ENCODE measurements at places on chromosomes 2 and 18. TPM values are rescaled to one million over a fixed set of nuclear protein-coding genes. Genes with fewer than 3 reads are reported as not detected.

DNA sequence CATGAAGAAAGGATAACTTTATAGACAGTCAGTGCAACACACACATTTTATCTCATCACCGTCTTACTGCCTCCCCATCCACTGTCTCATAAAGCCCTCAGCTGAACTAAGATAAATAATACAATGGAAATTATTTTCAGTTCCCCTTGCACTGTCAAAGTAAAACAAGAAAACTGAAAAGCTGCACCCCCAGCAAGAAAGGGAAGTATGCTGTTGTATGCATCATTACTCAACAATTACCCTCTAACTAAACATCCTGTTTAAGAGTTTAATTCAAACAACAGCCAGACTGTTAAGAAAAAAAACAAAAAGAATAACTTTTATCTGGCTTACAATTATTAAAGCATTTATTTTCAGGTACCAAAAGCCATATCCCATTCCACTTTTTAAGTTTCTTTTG is 25.0 kb downstream of the MPPE1 start:
- DNase-seq: no peak
- H3K4me3 ChIP-seq: no peak overlapping the region
- peaks cover 5% of the 10 kb centered on the region for H3K36me3 ChIP-seq
- 0 out of 2 replicates have a peak, but pooled peaks cover 2% of the 10 kb centered on the region for H3K4me1 ChIP-seq

- DNase-seq: no peak
- no peak overlapping the region for H3K4me3 ChIP-seq
- peaks cover under 1% of the 10 kb centered on the region for H3K4me1 ChIP-seq
Measured at GRCh38 chr2:216683846-216684245, 11.5 kb downstream of the IGFBP5 start.

DNA sequence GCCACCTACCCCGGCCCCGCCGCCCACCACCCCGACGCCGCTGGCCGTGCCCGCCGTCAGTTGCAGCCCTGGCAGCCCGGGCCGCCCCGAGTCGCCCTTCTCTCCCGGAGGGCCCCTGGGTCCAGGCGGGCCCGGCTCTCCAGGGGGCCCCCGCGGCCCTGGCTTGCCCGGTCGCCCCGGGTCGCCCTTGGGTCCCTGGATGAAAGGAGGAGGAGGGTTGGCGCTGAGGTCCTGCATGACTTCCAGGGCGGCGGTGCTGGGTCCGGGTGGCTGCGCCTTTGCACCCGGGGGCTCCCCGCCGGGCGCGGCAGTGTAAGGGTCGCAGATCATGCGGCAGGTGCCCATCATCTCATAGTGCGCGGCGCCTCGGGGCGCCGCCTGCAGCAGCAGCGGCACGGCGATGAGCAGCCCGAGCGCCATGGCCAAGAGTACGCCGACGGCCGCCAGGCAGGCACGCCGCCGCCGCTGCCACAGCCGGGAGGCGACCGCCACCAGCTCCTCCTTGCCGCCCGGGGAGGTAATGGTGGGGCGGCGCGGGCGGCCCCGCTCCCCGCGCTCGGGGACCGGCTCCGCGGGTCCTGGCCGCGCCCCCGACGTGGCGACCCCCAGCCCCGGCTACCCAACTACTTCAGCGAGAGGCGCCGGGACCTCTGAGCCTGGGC is 570 bp downstream of the C1QL2 start:
- H3K27ac ChIP-seq: no peak overlapping the region
- H3K36me3 ChIP-seq: peaks cover 10% of the 10 kb centered on the region
- DNase-seq: peak; percentile 58
- H3K27me3 ChIP-seq: peaks cover 41% of the 10 kb centered on the region

DNA sequence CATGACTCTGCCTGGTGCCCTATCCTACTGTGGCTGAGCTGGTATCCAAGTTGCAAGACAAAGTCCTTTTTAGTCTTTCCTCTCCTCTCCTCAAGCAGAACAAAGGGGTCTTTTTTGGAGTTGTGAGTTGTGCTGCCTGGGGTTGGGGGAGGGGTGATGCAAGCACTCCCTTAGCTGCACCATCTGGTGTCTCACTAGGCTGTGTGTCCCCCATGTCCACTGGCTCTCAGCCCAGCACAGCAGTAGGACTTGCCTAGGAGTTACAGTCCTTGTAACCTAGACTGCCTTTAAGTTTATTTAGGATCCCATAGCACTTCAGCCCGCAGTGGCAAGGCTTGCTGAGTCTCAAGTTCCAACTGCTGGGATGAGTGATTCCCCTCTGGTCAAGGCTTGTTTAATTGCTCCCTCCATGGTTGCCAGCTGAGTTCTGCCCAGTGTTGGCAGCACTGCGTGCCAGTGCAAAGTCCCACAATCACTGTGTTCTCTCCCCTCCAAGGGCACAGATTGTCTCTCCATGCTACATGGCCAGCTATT is 13.2 kb upstream of the ILKAP start:
- H3K4me3 ChIP-seq: no peak overlapping the region
- no peaks in the 10 kb centered on the region for H3K27me3 ChIP-seq
- H3K4me1 ChIP-seq: peaks cover 3% of the 10 kb centered on the region
- no peak overlapping the region for H3K27ac ChIP-seq

DNA sequence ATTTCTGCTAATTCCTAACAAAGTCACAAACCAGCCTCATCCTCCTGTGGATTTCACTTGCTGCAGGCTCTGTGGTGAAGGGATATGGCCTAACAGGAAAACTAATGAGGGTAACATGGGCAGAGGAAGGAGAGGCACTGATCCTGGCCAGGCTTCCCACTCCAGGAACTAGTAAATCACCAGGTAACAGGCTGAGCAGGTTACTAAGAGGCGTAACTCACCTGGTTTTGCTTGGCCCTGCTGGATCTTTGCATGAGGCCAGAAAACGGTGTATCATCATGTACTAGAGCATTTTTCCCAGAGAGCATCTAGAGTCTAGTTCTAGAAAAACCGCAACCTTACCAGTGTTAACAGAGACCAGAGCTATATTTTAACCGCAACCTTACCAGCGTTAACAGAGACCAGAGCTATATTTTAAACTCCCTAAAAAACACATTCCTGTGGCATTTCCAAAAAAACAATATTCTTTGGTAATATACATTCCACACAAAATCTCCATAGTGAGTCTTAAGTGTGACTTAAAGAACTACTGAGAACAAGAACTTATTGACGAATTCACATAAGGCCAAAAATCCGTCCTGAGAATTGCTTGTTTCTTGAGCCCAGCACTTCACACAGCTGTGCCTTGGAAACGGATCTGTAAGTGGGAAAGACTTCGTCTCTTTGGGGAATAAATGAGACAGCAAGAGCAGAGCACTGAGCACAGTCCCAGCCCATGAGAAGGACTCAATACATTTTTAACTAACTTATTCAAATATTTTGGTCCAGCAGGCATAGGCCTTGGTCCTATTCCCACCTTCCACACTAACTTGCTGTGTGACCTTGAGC is 43.4 kb downstream of the DPP4 start:
- H3K27ac ChIP-seq: no peak overlapping the region
- H3K4me1 ChIP-seq: no peaks in the 10 kb centered on the region
- H3K4me3 ChIP-seq: no peak overlapping the region
- DNase-seq: no peak
- no peaks in the 10 kb centered on the region for H3K36me3 ChIP-seq

The DPP4 gene
- total RNA-seq: 3.3 TPM

DNA sequence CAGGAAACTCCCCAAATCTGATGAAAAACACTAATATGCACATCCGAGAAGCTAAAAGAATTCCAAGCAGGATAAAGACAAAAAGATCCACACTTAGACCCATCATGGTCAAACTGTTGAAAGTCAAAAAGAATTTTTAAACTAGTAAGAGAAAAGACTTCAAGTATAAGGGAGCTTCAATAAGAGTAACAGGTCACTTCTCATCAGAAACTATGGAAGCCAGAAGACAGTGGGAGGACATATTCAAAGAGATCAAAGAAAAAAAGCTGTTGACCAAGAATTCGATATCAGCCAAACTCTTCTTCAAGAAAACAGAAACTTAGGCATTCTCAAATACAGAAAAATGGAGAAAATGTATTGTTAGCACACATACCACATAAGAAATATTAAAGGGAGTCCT is 50.4 kb downstream of the ZC3H8 start:
- H3K4me3 ChIP-seq: no peak overlapping the region
- H3K4me1 ChIP-seq: no peaks in the 10 kb centered on the region

DNA sequence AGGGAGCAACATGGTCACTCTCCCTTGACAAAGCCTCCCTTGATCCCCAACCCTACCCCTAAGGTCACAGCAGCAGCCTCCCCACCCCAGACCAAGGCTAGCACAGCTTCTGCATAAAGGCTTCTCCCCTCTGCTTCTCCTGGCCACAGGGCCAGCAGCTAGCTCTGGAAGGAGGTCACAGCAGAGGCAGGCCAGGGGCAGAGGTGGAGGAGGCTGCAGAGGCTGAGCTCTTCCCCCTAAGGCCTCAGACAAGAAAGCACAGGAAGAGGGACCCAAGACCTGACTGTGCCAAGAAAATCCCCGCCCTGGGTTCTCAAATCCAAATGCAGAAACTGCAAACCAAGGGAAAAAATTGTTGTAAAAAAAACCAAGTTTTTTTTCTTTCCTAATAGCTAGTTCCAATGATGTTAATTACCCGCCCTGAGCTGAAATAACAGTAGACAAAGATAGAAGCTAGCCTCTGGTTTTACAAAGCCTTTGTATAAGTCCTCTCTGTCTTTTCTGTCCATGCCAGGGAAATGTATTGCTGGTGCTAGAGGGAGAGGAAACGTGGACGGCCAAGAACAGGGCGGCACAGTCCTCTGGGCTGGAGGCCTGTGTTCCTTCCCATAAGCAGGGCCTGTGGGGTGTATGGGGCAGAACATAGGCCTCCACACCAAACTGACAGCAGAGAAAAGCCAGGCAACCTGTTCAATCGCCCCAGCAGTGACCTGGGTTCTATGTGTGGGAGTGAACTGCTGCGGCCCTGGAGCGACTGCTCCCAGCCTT is 79.5 kb downstream of the POLR1A start:
- H3K36me3 ChIP-seq: peaks cover 49% of the 10 kb centered on the region
- no peak overlapping the region for H3K4me3 ChIP-seq
- H3K27ac ChIP-seq: no peak overlapping the region
- no peaks in the 10 kb centered on the region for H3K27me3 ChIP-seq

DNA sequence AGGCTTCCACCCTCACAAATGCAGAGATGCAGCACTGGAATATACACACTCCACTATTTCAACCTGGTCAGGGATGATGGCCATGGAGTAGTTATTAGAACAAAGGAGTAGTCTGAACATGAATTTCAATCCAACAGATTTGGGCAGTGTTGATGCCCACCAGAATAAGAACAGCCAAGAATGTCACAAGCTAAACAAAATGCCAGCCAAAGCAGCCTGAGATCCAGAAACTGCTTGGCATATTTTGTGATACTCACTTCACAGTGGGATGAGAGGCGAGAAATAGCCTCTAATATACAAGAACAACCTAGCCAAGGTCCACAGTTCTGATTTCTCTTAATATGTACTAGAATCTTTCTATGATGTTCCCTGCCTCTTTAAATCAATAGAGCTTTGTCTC is 58.6 kb upstream of the KLF7 start:
- no peaks in the 10 kb centered on the region for H3K36me3 ChIP-seq
- no peak for DNase-seq
- H3K27me3 ChIP-seq: no peaks in the 10 kb centered on the region
- no peak overlapping the region for H3K27ac ChIP-seq

GRCh38 chr2:42060718-42061619 is 13.1 kb downstream of the PKDCC start:
- no peaks in the 10 kb centered on the region for H3K27me3 ChIP-seq
- H3K4me1 ChIP-seq: no peaks in the 10 kb centered on the region
- H3K4me3 ChIP-seq: no peak overlapping the region
- no peak overlapping the region for H3K27ac ChIP-seq

The ATG16L1 gene
- total RNA-seq: 31.0 TPM

DNA sequence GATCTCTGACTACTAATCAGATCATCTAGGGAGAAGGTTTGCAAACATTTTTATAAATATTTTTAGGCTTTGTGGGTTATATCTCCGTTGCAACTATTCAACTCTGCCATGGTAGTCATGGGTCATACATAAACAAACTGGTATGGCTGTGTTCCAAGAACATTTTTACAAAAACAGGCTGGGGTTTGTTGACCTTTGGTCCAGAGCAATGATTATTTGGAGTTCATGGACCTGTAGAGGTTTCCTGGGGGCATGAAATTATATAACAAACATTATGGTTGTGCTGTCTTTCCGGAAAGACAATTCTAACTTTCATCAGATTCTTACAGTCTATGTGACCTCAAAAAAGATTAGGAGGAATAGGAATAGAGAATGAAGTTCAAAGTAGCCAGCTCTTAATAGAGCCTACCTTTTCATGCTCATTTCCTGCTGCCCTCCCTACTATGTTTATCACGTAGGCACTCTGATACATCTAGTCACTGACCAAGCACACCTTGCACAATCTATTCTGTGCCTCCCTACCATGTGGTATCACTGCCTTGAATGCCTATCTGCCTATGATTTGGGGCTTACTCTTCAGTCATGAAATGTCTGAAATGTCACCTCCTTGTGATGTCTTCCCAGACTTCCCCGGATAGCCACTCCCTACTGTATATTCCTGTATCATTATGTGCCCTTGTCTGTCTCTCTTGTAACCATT is 102.4 kb upstream of the SCN1A start:
- H3K27me3 ChIP-seq: no peaks in the 10 kb centered on the region
- no peak overlapping the region for H3K4me3 ChIP-seq
- H3K27ac ChIP-seq: no peak overlapping the region
- no peaks in the 10 kb centered on the region for H3K36me3 ChIP-seq
- no peak for DNase-seq
